ENCODE measurements at places on chromosomes 12 and 14.

DNA sequence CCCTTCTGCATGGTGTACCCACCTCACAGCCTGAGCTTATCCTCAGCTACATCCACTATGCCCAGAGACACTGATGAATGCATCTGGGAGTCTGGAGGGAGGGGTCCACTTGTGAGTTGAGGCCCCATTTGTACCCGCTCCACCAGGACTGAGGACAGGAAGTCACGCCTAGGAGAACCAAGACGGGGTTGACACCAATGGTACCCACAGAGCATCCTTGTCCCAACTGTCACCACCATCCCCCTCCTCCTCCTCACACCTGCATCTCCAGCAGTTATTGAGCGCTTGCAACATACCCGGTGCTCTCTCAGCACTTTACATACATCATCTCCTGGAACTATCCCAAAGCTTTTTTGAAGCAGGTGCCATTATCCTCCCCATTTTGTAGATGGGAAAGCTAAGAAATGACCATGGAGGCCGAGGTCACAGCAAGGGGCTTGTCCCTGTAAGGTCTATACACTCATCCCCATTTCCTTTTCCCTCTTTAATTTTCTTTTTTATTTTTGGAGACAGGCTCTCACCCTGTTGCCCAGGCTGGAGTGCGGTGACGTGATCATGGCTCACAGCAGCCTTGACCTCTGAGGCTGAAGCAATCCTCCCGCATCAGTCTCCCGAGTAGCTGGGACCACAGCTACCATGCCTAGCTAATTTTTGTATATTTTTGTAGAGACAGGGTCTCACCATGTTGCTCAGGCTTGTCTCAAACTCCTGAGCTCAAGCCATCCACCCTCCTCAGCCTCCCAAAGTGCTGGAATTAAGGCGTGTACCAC is 31.7 kb downstream of the DGLUCY start:
- no peak for DNase-seq

GRCh38 chr12:48221645-48222044 is 18.6 kb upstream of the OR10AD1 start:
- no peak for DNase-seq

GRCh38 chr12:10641735-10642500 is 28.5 kb upstream of the MAGOHB start:
- DNase-seq, result no peak

GRCh38 chr12:60391051-60391450 is 795.2 kb downstream of the SLC16A7 start:
- no peak for DNase-seq

DNA sequence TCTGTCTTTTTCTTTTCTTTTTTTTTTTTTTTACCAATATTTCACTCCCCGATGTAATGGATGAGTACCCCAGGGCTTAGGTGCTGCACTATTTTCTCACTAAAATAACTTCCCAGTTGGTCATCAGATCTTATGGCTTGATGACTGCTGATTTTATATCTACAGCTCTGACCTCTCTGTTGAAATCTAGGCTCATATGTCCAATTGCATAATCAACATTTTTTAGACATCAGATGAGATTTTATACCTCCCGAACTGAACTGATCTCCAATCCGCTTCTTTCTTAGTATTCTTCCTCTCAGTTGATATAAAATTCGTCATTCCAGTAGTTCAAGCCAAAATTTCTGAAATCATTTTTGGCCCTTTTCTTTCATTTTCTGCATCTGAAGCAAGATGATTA is 1236.5 kb downstream of the SLC16A7 start:
- DNase-seq, result no peak

- DNase-seq, result no peak
Observed at GRCh38 chr12:52518574-52519386, 1.4 kb downstream of the KRT5 start.

DNA sequence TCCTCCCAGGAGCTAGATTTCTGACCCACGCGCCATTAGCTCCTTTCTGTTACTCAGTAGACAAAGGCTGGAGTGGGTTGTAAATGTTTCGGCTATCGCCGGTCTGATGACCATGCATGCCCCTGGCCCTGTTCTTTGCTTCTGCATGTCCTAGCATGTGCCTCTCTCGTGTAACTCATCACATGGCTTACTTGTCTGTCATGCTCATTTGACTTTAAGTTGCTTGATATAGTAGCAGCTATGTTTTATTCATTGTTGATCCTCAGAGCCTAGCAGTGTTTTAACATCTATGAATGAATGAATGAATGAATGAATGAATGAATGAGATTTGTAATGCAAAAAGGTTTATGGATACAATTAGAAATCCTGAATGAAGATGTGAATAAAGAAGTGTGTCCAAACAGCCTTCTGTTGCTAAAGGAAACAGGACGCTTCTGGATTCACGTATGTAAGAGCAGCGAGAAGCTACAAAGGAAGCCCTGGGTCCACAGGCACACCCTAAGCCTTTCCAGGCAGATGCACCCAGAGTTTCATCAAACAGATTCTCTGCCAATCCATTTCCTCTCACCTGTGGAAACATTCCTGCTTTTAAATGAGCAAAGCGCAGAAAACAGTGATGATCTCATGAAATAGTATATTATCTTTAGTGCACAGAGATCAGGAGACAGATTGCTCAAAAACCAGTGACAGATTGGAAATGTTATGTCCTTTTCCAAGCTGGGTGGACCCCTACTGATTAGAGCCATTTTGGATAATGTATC is 3.4 kb downstream of the GSG1 start:
- no peak for DNase-seq

GRCh38 chr14:91586410-91586809 is 76.3 kb upstream of the PPP4R3A start:
- DNase-seq, result no peak

All from NCI-H510A treated with DMSO at 0.1 percent for 48 hours (cell line).